B cell (primary cell): ENCODE measurements at places on chromosomes 13 and 19. TPM values are rescaled to one million over a fixed set of nuclear protein-coding genes. Genes with fewer than 3 reads are reported as not detected.

DNA sequence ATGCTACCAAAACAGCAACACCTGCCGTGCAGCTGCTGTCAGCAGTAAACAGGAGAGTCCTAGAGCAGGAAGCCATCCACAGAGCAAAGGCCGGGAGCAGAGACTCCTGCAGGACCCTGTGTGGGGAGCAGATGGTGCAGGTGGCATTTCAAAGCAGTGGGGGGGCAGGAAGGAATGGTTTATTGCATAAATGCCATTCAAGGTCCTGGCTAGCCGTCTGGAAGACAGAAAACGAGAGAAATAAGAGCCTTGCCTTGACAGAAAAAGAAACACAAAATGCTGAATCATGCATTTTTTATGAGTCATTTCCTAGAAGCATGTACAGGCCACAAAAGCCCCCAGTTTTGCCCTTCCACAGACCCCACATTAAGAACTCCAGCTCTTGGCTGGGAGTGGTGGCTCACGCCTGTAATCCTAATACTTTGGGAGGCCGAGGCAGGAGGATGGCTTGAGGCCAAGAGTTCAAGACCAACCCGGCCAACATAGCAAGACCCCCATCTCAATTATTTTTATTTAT, 5.4 kb downstream of the RSPH6A start:
- DNase-seq: no peak
- peaks cover 2% of the 10 kb centered on the region for H3K4me1 ChIP-seq
- no peaks in the 10 kb centered on the region for H3K36me3 ChIP-seq
- no peaks in the 10 kb centered on the region for H3K27me3 ChIP-seq
- no peak overlapping the region for H3K27ac ChIP-seq

The ALOX5AP gene
- total RNA-seq: 72.3 and 87.5 TPM in 2 replicates

DNA sequence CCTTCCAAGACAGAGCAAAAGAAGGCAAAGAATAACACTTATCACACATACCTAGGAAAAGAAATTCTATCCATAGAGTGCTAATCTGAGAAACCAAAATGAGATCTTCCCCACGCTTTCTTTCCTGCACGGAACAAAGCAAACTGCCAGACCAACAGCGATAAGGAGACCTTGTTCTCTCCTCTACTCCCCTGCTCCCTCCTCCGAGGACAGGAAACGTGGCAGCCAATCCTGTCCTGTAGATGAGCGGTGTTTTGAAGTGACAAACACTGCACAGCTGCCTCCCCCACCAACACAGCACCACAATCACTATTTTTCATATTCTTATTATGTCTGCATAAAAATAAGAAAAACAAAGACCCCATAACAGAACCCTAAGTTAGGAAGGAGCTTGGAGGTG, 113.9 kb upstream of the IRS2 start:
- no peaks in the 10 kb centered on the region for H3K27me3 ChIP-seq
- H3K4me1 ChIP-seq: no peaks in the 10 kb centered on the region
- no peak for DNase-seq
- no peak overlapping the region for H3K4me3 ChIP-seq

GRCh38 chr13:63938851-63939250, 2523.2 kb upstream of the PCDH20 start:
- no peaks in the 10 kb centered on the region for H3K4me1 ChIP-seq
- H3K27me3 ChIP-seq: no peaks in the 10 kb centered on the region
- DNase-seq: no peak
- no peak overlapping the region for H3K27ac ChIP-seq
- no peak overlapping the region for H3K4me3 ChIP-seq
- no peaks in the 10 kb centered on the region for H3K36me3 ChIP-seq

The PLIN5 gene
- 0.15 and 1.00 TPM in 2 replicates for total RNA-seq

The GSX1 gene
- total RNA-seq: not detected in 2 replicates

GRCh38 chr19:36152352-36153091, at the start of gene COX7A1:
Gene COX7A1 (minus strand): TSS chr19:36152447. CDS start chr19:36152407, 40 bp downstream.
- no peaks in the 10 kb centered on the region for H3K27me3 ChIP-seq
- H3K36me3 ChIP-seq: peaks cover 1% of the 10 kb centered on the region
- H3K27ac ChIP-seq: no peak within 1 kb of the TSS
- H3K4me3 ChIP-seq: no peak within 1 kb of the TSS
- DNase-seq: no peak

DNA sequence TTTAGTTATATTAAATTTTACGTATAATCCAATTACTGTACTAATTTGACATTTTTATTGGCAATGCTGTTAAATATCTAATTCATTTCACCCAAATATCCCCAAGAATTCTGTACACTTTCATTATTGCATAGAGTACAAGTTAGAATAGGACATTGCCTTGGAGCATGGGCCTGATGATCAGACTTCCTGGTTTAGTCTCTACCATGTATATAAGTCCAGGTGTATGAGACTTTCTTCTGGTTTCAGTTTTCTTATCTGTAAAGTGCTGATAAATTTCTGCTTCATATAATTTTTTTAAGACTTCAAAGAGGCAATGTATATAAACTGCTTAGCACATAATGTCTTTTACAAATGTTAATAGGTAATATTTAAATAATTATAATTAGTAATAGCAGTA, 179.4 kb downstream of the KLF12 start:
- H3K27me3 ChIP-seq: no peaks in the 10 kb centered on the region
- no peaks in the 10 kb centered on the region for H3K36me3 ChIP-seq
- peaks cover 10% of the 10 kb centered on the region for H3K4me1 ChIP-seq
- no peak overlapping the region for H3K27ac ChIP-seq
- H3K4me3 ChIP-seq: no peak overlapping the region

DNA sequence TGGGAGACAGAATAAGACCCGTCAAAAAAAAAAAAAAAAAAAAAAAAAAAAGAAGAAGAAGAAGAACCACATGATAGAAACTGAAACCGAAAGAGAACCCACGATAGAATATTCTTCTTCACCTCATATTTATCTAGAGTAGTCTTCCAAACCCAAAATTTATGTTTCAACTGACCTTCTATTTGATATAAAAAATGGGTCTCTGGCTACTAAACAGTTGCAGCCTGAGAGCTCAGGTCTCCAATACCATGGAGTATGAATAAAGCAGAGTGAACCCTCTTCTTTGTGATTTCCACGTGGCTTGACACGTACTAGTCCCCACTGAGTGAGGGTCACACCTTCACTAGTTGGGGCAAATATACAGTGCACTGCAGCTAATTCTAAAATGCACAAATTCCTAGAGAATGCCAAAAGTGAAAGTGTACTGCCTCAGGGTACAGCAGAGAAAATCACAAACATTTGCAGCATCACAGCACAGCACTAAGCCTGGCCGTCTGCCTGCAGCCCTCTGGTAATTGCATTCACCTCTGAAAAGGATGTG, 30.8 kb upstream of the RFC3 start:
- no peaks in the 10 kb centered on the region for H3K27me3 ChIP-seq
- H3K4me3 ChIP-seq: peak overlapping the region; percentile 17
- DNase-seq: peak; percentile 34

DNA sequence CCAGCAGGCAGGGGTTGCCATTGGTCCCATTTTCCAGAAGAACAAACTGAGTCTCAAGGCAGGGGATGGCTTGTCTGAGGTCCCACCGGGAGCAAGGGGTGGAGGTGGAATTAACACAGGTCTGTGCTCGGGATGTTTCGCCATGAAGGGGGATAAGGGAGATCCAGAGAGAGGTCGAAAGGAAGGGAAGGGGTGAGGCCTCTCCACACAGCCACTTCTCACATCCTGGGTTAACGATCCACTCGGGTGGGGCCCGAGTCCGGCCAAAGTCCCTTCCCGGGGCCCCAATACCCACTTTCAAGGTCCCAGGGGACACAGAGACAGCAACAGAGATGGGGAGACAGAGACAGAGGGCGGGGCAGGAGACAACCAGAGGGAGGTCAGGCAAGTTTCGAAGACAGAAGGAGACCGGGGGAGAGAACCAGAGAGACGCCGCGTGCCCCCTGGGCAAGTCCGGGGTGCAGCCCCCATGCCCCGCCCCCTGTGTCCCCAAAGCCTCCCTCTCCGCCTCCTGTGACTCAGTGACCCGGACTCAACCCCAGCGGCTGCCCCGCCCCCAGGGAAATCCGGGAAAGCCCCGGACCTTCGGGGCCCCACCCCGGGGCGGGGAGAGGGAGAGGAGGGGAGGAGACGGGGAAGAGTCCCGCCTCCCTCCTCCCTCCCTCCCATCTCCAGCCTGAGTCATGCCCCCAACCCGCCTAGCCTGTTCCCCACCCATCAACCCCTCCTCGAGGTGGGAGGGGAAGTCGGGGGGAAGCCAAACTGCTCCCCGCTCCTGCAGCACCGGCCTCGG, 1.4 kb upstream of the BCL3 start:
- no peaks in the 10 kb centered on the region for H3K27me3 ChIP-seq
- peak overlapping the region; percentile 84 for H3K27ac ChIP-seq
- peak overlapping the region; percentile 81 for H3K4me3 ChIP-seq

GRCh38 chr13:30212256-30212655, 95.1 kb downstream of the KATNAL1 start:
- no peak for DNase-seq
- no peaks in the 10 kb centered on the region for H3K4me1 ChIP-seq
- H3K27ac ChIP-seq: no peak overlapping the region
- H3K4me3 ChIP-seq: no peak overlapping the region
- peaks cover 9% of the 10 kb centered on the region for H3K36me3 ChIP-seq

DNA sequence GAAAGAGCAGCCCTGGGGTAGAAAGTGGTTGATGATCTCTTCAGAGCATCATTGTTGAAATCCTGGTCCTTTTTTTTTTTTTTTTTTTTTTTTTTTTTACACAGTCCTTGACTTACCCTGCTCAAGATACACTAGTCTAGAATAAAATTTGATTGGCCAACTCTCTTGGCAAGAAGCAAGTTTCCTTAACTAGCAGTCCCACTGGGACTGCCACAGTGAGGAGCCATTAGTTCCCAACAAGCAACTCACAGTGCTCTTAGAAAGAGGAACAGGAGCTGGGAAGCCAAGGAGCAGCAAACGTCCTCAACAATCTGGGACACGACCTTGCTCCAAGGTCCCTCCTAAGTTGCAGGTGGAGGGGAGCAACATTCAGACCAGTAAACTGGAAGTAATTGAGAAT, 47.9 kb upstream of the INTS6 start:
- H3K27ac ChIP-seq: no peak overlapping the region
- no peaks in the 10 kb centered on the region for H3K27me3 ChIP-seq
- no peak overlapping the region for H3K4me3 ChIP-seq
- H3K36me3 ChIP-seq: no peaks in the 10 kb centered on the region

GRCh38 chr13:67023130-67023876, 206.8 kb downstream of the PCDH9 start:
- no peak overlapping the region for H3K4me3 ChIP-seq
- no peak overlapping the region for H3K27ac ChIP-seq
- no peak for DNase-seq
- peaks cover 18% of the 10 kb centered on the region for H3K4me1 ChIP-seq
- H3K27me3 ChIP-seq: no peaks in the 10 kb centered on the region

The LGALS14 gene
- total RNA-seq: not detected in 2 replicates

The CLIP3 gene
- total RNA-seq: 1.3 and 1.8 TPM in 2 replicates

GRCh38 chr13:109577191-109577700, 209.1 kb downstream of the IRS2 start:
- H3K27ac ChIP-seq: no peak overlapping the region
- no peaks in the 10 kb centered on the region for H3K4me1 ChIP-seq
- no peaks in the 10 kb centered on the region for H3K27me3 ChIP-seq
- H3K36me3 ChIP-seq: no peaks in the 10 kb centered on the region
- H3K4me3 ChIP-seq: no peak overlapping the region
- DNase-seq: no peak

The ZNF101 gene
- 70.6 and 74.3 TPM in 2 replicates for total RNA-seq

DNA sequence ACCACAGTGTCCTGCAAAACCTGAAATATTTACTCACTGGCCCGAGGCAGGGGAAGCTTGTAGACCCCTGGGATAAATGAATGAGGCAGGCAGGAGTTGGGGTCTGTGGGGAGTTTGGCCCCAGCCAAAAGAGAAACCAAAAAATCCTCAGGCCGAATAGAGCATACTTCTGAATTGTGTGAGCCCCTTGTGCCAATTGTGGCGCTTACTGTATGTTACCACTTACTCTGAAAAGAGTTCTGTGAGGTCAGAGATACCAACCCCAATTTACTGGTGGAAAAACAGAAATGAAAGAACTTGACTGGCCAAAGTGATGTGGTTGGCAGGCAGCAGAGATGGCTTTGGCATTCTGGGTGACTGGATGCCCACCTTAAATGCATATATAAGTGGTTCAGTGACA, 6.9 kb downstream of the CARM1 start:
- H3K27ac ChIP-seq: peak overlapping the region; percentile 28
- H3K4me1 ChIP-seq: peaks cover 30% of the 10 kb centered on the region
- H3K4me3 ChIP-seq: no peak overlapping the region

The SBK2 gene
- not detected in 2 replicates for total RNA-seq

DNA sequence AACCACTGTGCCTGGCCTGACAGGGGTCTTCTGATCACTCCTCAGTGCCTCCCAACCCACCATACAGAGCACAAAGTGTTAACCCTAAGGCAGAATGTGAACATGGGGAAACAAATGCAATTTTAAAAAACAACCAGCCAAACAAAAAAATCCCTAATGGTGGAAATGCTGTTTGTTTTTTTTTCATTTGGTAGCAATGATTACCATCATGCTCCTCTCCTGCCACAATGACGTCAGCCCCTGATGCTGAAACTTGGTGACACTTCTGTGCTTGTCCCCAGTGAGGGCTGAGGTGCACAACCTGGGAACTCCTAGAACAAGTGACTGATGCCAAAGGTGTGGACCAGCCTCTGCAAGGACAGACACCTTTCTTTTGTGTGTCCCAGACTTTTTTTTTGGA, 4.0 kb upstream of the TSPAN16 start:
- DNase-seq: no peak
- no peak overlapping the region for H3K4me3 ChIP-seq
- no peak overlapping the region for H3K27ac ChIP-seq
- no peaks in the 10 kb centered on the region for H3K4me1 ChIP-seq
- no peaks in the 10 kb centered on the region for H3K36me3 ChIP-seq

GRCh38 chr13:80055847-80056246, 285.1 kb downstream of the SPRY2 start:
- no peak overlapping the region for H3K27ac ChIP-seq
- H3K4me1 ChIP-seq: no peaks in the 10 kb centered on the region
- no peaks in the 10 kb centered on the region for H3K27me3 ChIP-seq
- H3K4me3 ChIP-seq: no peak overlapping the region

- no peaks in the 10 kb centered on the region for H3K36me3 ChIP-seq
- H3K27me3 ChIP-seq: peaks cover 31% of the 10 kb centered on the region
- H3K4me1 ChIP-seq: peaks cover 18% of the 10 kb centered on the region
- DNase-seq: no peak
- no peak overlapping the region for H3K27ac ChIP-seq
Observed at GRCh38 chr19:33221638-33222037, 4.0 kb downstream of the SLC7A10 start.

The KLK3 gene
- not detected in 2 replicates for total RNA-seq

The C19orf67 gene
- total RNA-seq: 1.2 TPM in 1 of 2 replicates, not detected in the other
